Renal cortical epithelial cell (primary cell): ENCODE measurements at places on chromosomes 5 and 9. TPM values are rescaled to one million over a fixed set of nuclear protein-coding genes. Genes with fewer than 3 reads are reported as not detected.

Gene HARS1
- 72.2 and 80.2 TPM in 2 replicates for total RNA-seq

Gene ADAMTS16
- 0.52 and 1.3 TPM in 2 replicates for total RNA-seq

Gene ECM2
- 0.20 TPM in 1 of 2 replicates, not detected in the other for total RNA-seq

Gene TMC1
- total RNA-seq, result 0.15 TPM in 1 of 2 replicates, not detected in the other

Gene LTC4S
- 0.80 TPM in 1 of 2 replicates, not detected in the other for total RNA-seq

Gene FAM81B
- not detected in 2 replicates for total RNA-seq

Gene TRIM36
- total RNA-seq, result 2.6 and 4.0 TPM in 2 replicates

Gene ERBIN
- 104 and 108 TPM in 2 replicates for total RNA-seq

Gene CETN3
- 17.7 and 25.2 TPM in 2 replicates for total RNA-seq

Gene RASGRF2
- total RNA-seq, result 10.6 and 34.2 TPM in 2 replicates

Gene ACOT12
- total RNA-seq, result 0.10 TPM in 1 of 2 replicates, not detected in the other

Gene ENTREP1
- total RNA-seq, result 1.0 and 2.4 TPM in 2 replicates

Gene GABRP
- total RNA-seq, result 0.35 and 0.45 TPM in 2 replicates

Gene ORM2
- total RNA-seq, result not detected in 2 replicates

Gene LHX2
- not detected in 2 replicates for total RNA-seq

Gene IQGAP2
- total RNA-seq, result under 0.01 and 0.30 TPM in 2 replicates
